ENCODE measurements at places on chromosomes 11 and 22.

- DNase-seq = peak; percentile 99
These were observed at the start of gene GANAB for GRCh38 chr11:62645946-62646824. Gene GANAB, minus strand, starts transcription at chr11:62646613. Its CDS starts 14 bp downstream, at chr11:62646599.

- DNase-seq = no peak
These were observed 9.5 kb downstream of the HOATZ start for GRCh38 chr11:111524056-111524455.

DNA sequence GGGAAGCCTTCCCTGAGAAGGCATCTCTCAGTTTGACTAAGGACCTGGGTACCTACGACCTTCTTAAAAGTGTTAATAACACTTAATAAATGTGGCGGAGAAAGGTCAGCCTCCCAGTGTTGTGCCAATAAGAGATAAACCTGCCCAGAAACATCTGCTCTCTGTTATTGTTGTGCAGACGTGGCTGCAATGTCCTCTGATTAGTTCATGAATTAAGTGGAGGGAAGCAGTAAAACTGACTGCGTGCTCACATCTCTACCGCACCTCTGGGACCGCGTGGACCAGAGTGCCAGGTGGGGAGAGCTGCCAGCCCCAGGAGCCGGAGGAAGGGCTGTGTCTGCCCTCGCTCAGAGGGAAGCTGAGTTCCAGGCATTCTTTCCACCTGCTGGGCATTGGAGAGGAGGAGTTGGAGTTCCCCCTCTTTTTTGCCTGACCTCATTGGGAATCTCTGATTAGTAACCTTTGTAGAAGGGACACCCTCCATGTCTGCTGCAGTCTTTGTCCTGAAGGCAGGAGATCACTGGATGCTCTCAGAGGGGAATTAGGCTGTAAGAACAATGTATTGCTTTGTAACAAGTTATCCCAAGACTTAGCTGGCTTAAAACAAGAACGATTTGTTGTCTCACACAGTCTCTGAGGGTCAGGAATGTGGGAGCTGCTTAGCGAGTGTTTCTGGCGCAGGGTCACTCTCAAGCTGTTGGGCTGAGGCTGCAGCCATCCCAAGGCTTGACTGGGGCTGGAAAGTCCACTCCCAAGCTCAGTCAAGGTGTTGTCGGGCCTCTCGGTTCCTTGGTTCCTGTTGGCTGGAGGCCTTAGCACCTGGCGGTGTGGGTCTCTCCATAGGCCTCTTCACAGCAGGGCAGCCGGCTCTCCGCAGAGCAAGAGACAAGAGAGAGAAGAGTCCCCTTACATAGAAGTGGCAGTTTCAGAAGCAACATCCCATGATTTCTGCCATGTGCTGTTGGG, 247.6 kb upstream of the TBCEL start:
- DNase-seq = no peak

DNA sequence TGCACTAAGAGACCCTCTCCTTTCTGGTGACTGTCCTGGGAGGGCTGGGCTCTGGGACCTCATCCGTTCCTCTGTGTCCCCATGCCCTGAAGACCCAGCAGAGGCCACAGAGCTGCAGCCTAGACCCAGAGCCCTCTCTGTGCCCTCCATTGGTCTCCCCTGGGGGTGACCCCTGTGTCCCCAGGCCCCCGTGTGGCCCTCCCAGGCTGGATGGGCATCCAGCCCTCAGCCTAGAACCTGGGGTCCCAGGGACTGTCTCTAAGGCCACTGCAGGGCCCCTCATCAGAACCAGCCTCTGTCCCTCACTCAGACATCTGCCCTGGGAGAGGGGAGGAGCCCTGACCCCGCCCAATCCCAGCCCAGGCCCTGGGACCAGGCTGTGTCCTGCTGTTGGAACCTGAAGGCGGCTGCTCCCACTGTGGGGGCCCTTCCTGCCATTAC, 5.7 kb downstream of the IGLL1 start:
- DNase-seq = no peak

GRCh38 chr11:26792941-26793340, 71.1 kb upstream of the SLC5A12 start:
- no peak for DNase-seq

DNA sequence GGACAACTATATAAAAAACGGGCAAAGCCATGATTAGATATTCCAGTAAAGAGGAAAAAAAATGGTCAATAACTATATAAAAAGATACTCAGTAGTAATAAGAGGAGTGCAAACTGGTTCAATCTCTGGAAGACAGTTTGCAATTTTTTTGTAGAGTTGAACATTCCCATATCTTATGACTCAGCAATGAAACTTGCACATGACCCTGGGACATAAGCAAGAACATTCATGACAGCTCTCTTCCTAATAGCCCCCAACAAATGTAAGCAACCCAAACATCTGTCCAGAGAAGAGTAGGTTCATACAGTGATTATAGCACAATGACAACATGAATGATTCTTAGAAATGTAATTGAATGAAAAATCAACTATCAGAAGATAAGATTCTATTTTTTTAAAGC, 21.8 kb upstream of the CSF2RB start:
- no peak for DNase-seq

Measured in stimulated activated CD8-positive, alpha-beta memory T cell treated with anti-CD3 and anti-CD28 coated beads, Interleukin-7, amount 100 ng/mL, for 24 hours (primary cell).